ENCODE measurements at places on chromosomes 4 and X. TPM values are rescaled to one million over a fixed set of nuclear protein-coding genes. Genes with fewer than 3 reads are reported as not detected.

DNA sequence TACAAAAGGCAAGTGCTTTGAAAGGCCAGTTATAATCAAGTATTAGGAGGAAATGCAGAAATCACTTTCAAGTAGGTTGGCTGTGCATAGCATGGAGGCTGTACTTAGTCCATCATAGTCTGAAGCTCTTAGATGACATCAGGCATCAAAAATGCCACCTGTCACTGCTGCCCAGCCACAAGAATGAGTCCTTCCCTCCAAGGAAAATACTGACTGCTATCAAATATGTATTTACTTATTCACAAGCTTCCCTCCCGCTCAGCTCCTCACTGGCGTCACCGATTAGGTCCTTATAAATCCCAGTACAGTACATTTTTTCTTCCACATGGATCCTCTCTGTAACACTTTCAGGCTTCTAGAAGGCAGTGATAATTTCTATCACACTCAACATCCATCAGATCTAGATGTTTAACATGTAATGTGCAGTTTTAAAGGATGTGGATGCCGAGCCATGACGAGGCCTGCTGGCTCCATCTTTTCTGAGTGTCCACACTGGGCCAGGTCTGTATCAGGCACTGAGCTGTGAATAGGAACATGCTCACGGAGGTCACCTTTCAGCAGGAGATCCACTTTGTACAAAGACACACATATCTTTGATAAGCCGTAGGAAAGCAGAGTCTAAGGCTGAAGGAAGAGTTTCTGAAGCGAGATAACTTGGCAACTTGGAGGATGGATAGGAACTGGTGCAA lies 121.9 kb downstream of the PALLD start:
- H3K27ac ChIP-seq: no peak overlapping the region
- no peak for DNase-seq
- H3K27me3 ChIP-seq: peaks cover 3% of the 10 kb centered on the region
- no peaks in the 10 kb centered on the region for H3K36me3 ChIP-seq
- H3K4me3 ChIP-seq: no peak overlapping the region

GRCh38 chr4:33086331-33086925 lies 2366.3 kb downstream of the PCDH7 start:
- H3K36me3 ChIP-seq: no peaks in the 10 kb centered on the region
- H3K4me3 ChIP-seq: no peak overlapping the region
- H3K4me1 ChIP-seq: no peaks in the 10 kb centered on the region
- H3K27ac ChIP-seq: no peak overlapping the region
- H3K27me3 ChIP-seq: no peaks in the 10 kb centered on the region

DNA sequence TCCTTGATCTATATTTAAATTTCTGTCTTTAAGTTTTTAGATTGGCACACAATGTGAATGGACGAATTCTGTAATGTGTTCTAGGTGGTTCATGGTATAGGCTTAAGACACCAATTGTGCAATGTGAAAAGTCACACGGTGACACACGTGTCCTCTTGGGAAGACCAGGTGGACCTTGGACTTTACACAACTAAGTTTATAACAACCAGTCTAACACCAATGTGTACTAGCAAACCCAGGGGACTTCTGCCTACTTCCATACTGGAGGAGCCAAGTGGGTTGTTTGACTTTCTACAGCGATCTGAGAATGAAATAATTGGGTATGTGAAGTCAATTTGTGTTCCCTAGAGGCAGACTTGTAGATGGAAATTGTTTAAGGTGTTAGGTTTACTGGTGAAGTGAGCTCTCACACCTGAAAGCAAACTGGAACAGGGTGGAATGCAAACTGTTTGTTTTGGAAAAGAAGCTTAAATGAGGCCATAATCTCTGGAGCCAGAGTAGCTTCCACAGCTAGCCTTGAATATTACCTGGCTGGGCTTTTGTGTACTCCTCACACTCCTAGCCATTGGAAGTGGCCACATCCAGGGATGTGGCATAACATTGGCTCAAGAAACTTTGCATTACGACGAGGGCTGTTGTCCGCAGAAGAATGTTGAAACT lies 45.9 kb upstream of the WDR1 start:
- no peaks in the 10 kb centered on the region for H3K27me3 ChIP-seq
- DNase-seq: no peak
- H3K27ac ChIP-seq: no peak overlapping the region
- no peaks in the 10 kb centered on the region for H3K4me1 ChIP-seq

DNA sequence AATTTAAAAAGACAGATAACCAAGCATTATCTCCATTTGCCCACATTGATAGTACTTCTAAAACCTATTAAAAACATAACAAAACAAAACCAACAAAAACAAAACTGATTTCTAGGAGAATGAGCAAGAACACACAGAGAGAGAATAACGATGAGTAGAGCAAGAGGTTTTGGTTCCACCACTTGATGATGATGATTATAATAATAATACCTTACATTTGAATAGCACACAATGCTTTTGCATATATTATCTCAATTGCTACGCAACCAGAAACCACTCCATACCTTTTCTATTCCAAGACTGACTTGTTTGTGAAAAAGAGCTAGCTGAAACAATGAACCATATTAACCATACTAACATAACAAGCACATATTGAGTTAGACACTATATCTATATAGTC lies 1090.9 kb downstream of the SH3BGRL start:
- DNase-seq: no peak
- no peaks in the 10 kb centered on the region for H3K36me3 ChIP-seq
- no peak overlapping the region for H3K27ac ChIP-seq
- no peak overlapping the region for H3K4me3 ChIP-seq
- H3K4me1 ChIP-seq: no peaks in the 10 kb centered on the region

DNA sequence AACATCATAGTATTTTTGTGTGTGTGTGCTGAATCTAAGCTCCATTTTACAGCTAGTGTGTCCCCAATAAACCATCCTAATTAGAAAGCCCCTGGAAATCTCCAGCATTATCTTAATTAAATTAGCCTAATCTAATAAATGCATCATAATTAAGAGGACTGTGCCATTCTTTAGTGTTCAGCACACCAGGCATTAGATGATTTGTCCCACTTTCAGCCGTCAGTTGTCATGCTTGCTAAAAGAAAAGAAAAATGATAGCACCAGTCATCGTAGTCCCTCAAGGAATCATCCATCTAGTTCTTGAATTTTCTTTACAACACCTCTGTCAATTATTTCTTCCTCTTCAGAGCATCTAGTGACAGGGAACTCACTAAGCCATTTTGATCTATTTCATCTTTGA lies 155.9 kb downstream of the PALLD start:
- no peak overlapping the region for H3K4me3 ChIP-seq
- no peaks in the 10 kb centered on the region for H3K36me3 ChIP-seq
- no peaks in the 10 kb centered on the region for H3K27me3 ChIP-seq
- DNase-seq: no peak
- no peaks in the 10 kb centered on the region for H3K4me1 ChIP-seq

GRCh38 chr4:150423074-150423473 lies 158.9 kb upstream of the MAB21L2 start:
- H3K4me3 ChIP-seq: no peak overlapping the region
- no peak for DNase-seq
- H3K36me3 ChIP-seq: no peaks in the 10 kb centered on the region
- H3K4me1 ChIP-seq: no peaks in the 10 kb centered on the region

GRCh38 chr4:236028-236427 lies 69.2 kb downstream of the ZNF732 start:
- no peak overlapping the region for H3K4me3 ChIP-seq
- DNase-seq: no peak
- H3K4me1 ChIP-seq: no peaks in the 10 kb centered on the region
- H3K36me3 ChIP-seq: no peaks in the 10 kb centered on the region
- no peaks in the 10 kb centered on the region for H3K27me3 ChIP-seq

DNA sequence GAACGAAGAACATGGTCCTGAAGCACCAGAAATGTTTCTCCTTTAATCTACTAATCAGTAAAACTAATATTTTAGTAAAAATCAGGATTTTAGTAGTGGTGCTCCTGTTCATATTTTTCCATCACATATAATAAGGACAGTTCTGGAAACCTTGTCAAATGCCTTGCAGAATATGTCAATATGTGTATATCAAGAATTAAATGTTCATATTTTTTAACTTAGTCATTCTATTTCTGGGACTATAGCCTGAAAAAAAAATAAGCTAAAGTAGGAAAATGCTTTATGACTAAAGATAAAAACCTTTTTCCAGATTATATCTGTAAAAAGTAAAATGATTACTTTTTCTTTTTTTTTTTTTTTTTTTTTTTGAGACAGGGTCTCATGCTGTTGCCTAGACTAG lies 65.1 kb downstream of the MAB21L2 start:
- no peaks in the 10 kb centered on the region for H3K4me1 ChIP-seq
- H3K27ac ChIP-seq: no peak overlapping the region
- H3K36me3 ChIP-seq: no peaks in the 10 kb centered on the region
- no peak overlapping the region for H3K4me3 ChIP-seq
- no peaks in the 10 kb centered on the region for H3K27me3 ChIP-seq

The SOX3 gene
- not detected for total RNA-seq

The ADH1C gene
- 0.32 TPM for total RNA-seq

The TCEAL7 gene
- total RNA-seq: 2.4 TPM
